ENCODE measurements at places on chromosomes 1 and 21.

GRCh38 chr1:212979340-212980122 lies 29.2 kb downstream of the VASH2 start:
- DNase-seq: no peak

DNA sequence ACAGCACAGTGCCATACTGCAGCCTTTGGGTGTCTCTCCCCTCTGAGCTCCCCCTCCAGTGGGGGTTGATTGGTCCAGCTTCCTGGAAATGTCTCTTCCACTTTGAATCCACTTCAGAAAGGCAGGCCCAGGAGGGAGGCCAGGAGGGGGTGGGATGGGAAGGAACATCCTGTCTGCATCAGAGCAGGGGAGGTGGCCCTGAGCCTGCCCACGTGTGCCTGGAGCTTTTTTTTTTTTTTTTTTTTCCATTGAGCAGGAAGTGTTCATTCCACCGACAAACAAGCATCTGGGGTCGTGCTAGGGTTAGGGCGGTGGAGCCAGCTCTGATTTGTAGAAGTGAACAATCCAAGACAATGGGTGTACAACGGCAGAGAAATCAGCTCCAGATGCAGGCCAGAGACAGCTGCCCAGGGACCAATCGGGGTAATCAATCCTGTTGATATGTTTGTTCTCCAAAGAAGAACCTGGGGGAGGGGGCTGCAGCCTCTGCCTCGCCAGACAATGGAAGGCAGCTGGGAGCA lies 93.3 kb downstream of the SSBP3 start:
- DNase-seq: no peak

DNA sequence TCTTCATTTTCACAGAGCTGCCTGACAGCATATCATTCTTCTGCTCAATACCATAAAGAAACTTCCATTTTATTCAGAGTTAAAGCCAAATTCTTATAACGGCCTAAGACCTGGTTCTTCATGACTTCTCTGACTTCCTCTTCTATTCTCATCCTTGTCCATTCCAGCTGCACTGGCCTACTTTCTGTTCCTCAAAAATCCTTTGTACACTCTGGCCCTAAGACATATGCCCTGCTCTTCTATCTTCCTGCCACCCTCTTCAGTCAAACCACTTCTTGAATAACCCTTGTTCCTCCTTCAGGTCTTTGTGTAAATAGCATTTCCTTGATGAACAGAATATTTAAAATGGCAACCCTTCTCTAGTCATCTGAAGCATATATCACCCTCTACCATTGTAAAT lies 1338.7 kb upstream of the ADGRL2 start:
- no peak for DNase-seq

- DNase-seq: no peak
Measured at GRCh38 chr1:182664296-182664695, 20.1 kb downstream of the RGS8 start.

GRCh38 chr1:20720631-20721091 lies 2.9 kb upstream of the KIF17 start:
- no peak for DNase-seq

GRCh38 chr1:109828756-109829505 lies 65.2 kb upstream of the EPS8L3 start:
- DNase-seq: no peak

- DNase-seq: no peak
Measured at GRCh38 chr1:111175349-111175748, 25.1 kb downstream of the DENND2D start.

- DNase-seq: no peak
Measured at GRCh38 chr1:45752441-45753052, 2.1 kb upstream of the IPP start.

DNA sequence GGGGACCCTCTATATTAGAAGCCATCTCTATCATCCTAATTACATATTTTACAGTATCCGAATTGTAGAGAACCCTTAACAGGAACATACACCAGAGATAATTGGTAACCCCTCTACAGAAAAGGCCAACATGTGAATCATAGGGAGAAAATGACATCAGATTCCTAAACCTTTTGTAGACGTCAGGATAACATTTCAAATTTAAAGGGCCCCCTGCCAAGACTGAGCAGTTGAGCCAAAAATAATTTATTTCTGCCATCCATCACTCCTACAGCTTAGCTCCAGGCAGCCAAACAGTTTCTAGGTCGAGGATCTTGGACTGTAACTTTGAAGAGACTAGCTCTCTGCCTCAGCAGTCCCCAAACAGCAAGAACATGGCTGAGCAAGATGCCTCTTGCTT lies 21.2 kb downstream of the ZNF697 start:
- DNase-seq: no peak

DNA sequence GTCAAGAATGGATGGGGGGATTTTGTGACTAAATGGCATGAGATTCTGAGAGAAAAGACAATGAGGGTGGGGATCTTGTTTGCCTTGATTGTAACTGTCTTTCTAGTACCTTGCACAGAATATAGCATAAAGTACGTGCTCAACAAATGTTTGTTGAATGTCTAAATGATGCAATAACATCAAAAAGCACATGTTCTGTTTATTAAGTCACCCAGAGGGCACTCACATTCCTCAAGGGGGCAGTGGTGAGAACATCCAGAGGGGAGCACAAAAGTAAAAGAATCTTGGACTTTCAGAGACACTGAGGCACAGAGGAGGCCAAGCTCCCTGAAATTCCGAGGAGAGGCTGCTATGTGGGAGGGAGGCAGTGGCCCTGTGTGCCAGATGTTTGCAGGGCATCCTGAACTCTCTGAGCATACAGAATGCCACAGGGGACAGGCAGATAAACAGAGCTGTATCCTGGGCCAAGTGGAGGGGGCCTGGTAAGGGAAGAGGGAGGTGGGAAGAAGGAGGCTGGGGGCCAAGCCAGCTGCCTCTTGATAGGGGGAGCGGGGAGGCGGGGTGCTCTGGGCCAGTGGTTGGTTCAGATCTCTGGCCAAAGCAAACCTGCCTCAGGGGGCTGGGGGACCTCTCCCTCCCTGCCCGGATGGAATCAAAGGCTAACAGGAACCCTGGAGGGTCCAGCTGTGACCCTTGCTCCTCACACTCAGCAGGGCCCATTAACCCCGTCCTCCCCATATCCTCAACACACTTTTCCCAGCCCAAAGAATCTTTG lies 6.5 kb upstream of the ATP1A2 start:
- no peak for DNase-seq

DNA sequence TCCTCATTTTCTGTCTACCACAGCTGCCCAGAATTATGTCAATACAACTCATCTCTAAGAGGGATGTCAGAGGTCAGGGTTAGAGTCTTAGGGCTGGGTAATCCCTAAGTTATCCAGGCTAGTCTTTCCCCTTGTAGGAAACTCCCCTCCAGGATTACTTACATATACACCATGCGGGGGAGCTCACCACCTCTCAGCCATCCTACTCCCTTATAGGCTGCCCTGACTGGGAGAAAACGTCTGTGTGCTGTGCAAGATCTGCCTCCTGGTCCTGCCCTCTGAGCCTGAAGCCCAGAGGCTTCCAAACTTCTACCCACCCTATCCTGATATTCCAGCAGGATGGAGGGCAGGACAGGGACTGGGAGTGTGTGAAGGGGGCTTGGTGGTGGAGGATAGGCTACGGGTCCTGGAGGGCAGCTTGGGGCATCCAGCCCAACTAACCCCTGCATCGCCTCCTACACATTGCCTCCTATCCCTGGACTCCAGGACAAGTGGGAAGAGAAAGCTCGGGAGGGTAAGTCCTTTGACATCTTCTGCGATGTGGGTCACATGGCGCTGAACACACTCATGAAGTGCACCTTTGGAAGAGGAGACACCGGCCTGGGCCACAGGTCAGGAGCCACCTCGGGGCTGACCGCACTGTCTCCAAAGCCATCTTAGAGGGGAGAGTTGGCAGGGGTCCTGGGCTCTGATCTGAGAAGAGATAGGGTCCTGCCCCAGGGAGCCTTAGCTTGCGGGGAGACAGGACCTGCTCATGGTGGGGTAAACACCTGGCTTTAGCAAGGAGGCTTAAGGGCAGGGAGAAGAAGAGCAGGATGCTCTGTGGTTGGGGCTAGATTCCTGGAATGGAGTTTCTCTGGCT lies 14.4 kb downstream of the CYP4B1 start:
- DNase-seq: no peak

- no peak for DNase-seq
Measured at GRCh38 chr1:234823191-234824176, 213.5 kb upstream of the IRF2BP2 start.

GRCh38 chr1:162463021-162463420 lies 34.6 kb upstream of the UHMK1 start:
- DNase-seq: no peak

DNA sequence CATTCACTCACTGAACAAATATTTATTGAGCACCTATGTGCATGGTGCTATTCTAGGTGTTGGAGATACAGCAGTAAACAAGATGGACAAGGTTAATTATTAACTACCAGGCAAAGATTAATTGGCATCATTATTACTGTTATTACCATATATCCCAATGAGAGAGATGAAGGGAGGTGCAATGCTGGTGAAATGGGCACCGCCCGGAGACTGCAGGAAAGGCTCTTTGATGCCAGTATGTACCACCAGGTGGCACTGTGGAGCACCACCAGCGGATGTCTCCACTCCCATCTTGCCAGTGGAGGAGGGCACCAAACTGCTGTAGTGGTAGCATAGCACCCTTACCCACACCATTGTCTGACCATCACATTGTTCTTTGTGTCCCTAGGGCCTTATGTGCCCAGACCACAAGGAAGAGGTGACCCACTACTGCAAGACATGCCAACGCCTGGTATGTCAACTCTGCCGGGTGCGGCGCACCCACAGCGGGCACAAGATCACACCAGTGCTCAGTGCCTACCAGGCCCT lies 3.0 kb downstream of the TRIM46 start:
- DNase-seq: peak; percentile 56

GRCh38 chr1:218383051-218383450 lies 37.9 kb downstream of the TGFB2 start:
- DNase-seq: no peak

- no peak for DNase-seq
Measured at GRCh38 chr1:16958475-16958874, 21.9 kb downstream of the MFAP2 start.

- DNase-seq: no peak
Measured at GRCh38 chr1:98030976-98031375, 110.1 kb upstream of the DPYD start.

All from amygdala (tissue), 56 donors.